ENCODE measurements at places on chromosomes 1 and 21.

GRCh38 chr1:19942088-19942487, 18.7 kb upstream of the PLA2G2E start:
- no peak for DNase-seq

- no peak for DNase-seq
Measured at GRCh38 chr1:204731509-204731908, 46.0 kb upstream of the LRRN2 start.

DNA sequence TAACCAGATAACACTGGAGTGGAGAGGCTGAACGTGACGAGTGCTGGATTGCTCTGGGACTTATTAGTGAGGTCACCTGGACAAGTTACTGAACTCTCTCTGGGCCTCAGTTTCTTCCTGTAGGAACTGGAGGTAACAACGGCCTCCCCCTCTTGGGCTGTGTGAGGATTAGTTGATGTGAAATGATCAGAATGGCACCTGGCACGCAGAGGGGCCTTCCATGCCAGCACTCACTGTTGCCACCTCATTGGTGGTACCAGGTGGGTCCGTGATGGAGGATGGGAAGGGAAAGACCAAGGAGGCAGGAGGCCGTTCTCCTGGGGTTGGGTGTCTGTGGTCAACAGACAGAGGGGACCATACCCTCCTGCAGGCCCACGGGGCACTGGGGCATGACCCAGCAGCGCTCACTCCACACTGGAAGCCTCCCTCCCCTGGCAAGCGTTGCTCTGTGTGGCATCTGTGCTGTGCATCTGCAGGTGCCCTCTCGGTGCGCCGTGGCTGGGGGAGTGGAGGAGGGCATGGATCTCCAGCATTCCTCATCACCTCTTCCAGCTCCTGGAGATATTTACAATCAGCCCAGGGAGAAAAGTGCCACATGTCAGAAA, 349.5 kb upstream of the VAMP3 start:
- no peak for DNase-seq

- DNase-seq = no peak
Measured at GRCh38 chr1:33985656-33986055, 121.8 kb downstream of the HMGB4 start.

DNA sequence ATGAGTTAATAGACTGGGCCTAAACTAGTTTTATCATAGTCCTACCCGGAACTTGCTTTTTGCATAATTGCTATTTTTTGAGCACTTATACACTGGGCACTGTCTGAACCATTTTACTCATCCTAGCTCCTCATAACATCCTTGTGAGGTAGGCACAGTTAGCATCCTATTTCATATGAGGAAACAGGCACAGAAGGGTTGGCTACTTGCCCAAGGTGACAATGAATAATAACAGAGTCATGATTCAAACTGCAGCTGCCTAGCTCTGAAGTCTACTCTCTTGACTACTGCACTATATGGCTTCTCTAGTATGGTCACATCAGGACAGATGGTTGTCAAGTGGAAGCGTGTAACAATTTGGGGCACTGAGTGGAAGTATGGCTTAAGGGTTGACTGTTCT, 18.2 kb upstream of the RC3H1 start:
- no peak for DNase-seq

GRCh38 chr1:38785285-38786039, 74.1 kb downstream of the RRAGC start:
- no peak for DNase-seq

Data from hematopoietic multipotent progenitor cell treated with erythropoietin and hydrocortisone succinate and interleukin-3 and kit ligand, for 15 days (in vitro differentiated cells).